ENCODE measurements at places on chromosomes 11 and 22.

DNA sequence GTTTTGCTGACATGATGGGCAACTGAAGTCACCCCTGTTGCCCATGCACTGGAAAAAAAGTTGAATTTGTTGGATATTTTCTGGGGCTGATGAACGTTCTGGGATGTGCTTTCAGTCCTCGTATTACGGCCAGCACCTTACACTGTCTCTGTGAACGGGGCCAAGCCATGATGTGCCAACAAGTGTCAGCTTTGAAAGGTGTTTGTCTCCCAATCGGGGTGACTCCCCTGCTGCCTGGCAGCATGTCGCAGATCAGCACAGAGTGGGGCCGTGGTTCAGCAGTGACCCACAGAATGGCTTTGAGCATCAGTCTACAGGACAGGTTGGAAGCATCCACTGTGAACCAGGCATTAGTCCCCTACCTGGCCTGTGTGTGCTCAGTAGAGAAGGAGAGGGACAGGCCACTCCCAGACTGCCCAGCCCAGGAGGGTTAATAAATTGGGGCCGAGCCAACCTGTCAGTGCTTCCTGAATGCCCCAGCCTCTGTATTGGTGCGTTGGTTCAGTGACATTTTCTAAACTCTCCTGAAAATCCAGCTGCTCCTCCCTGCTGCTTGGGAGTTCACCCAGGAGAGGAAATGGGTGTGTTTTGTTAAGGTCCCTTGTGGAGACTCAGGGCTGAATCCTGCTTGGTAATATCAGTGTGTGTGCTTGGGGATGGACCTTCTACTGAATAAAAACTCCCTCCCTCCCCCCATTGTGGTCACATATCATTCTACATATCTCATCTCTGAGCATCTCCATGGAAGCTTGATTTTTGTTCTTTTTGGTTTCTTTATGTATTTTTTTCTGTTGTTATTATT is 50.7 kb upstream of the TTC12 start:
- DNase-seq: no peak

- DNase-seq: no peak
These were observed 36.1 kb downstream of the NEU3 start for GRCh38 chr11:75024764-75025211.

DNA sequence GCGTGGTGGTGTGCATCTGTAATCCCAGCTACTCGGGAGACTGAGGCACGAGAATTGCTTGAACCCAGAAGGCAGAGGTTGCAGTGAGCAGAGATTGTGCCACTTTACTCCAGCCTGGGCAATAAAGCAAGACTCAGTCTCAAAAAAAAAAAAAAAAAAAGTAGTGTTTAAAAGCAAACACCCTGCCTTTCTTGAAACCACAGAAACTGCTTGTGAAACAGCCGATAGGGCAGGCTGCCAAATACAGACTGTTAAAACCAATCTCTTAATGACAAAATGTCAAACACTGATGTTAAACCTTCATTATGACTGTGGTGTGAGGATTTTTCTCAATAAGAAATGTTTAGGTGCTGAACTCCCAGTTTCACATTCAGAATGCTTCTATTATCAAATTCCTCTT is 27.3 kb downstream of the MARK2 start:
- peak; percentile 48 for DNase-seq

GRCh38 chr22:29693161-29693560 is 26.6 kb upstream of the CABP7 start:
- DNase-seq: no peak

GRCh38 chr11:130523609-130524008 is 75.2 kb downstream of the ADAMTS15 start:
- no peak for DNase-seq

GRCh38 chr11:30488304-30488998 is 97.7 kb downstream of the MPPED2 start:
- no peak for DNase-seq

GRCh38 chr11:62921573-62922188 is 518 bp upstream of the CHRM1 start:
- no peak for DNase-seq

GRCh38 chr22:47092896-47093311 is 330.5 kb downstream of the TBC1D22A start:
- no peak for DNase-seq

DNA sequence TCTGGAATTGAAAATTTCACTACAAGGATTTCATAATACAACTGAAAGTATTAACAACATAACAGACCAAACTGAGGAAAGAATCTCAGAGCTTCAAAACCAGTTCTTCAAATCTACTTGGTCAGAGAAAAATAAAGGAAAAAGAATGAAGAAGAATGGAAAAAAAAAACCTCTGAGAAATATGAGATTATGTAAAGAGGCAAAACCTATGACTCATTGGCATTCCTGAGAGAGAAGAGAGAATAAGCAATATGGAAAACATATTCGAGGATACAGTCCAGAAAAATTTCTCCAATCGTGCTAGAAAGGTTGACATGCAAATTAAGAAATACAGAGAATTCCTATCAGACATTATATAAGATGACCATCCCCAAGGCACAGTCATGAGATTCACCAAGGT is 23.4 kb upstream of the GPR83 start:
- no peak for DNase-seq

DNA sequence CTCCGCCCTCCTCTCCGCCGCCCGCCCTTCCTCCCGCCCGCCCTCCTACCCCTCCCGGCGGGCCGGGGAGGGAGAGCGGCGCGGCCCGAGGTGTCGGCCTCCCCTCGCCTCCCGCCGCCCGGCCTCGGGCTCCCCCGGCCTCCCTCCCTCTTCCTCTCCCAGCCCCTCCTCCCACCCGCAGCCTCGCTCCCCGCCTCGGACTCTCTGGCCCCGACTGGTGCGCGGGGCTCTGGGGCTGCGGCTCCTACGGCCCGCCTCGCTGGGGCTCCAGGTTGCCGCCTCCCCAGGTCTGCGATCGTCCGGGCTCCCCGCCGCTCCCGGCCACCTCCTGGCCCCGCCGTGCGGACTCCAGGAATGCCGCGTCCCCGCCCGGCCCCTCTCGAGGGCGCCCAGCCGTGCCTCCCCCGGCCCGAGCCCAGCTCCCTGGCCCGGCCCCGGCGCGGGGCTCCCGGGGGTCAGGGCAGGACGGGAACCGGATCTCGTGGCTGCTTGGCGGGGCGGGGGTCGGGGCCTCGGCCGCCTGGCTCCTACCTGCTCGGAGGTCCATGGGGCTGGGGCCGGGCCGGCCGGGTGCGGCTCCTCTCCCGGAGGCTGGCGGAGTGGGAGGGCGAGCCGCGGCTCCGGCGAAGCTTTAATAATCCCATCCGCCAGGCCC is at the start of gene CLCF1:
Gene CLCF1, minus strand, starts transcription at position 606 of the 655 bp plus-strand sequence. Its CDS starts 59 bp downstream, at position 547.
- DNase-seq: no peak

DNA sequence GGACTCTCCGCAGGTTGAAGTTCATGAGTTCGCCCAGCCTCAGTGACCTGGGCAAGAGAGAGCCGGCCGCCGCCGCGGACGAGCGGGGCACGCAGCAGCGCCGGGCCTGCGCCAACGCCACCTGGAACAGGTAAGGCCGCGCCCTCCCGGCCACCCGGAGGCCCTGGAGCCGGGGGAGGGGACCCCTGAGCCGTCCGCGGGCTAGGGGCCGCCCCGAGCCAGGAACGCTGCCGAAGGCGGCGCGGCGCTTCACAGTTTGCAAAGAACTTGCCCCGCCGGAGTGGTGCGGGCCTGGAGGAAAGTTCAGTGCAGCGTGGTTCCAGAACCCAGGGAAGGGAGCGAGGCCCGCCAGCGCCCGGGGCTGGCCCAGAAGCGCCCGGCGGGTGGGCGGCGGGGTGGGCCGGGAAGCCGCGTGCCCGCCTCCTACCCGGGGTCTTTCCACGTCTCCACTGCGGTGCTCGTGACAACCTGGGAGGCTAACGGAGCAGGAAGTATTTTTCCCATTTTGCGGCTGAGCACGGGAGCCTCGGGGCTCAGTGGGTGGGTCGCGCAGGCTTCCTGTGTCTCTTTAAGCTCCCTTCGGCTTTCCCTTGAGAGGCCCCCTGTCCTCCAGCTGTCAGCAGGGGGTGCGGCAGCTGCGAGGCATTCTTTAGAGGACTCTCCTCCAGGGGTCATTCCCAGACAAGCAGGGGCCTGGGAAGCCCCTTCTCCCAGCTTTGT is 635 bp downstream of the PRR5 start:
- no peak for DNase-seq

DNA sequence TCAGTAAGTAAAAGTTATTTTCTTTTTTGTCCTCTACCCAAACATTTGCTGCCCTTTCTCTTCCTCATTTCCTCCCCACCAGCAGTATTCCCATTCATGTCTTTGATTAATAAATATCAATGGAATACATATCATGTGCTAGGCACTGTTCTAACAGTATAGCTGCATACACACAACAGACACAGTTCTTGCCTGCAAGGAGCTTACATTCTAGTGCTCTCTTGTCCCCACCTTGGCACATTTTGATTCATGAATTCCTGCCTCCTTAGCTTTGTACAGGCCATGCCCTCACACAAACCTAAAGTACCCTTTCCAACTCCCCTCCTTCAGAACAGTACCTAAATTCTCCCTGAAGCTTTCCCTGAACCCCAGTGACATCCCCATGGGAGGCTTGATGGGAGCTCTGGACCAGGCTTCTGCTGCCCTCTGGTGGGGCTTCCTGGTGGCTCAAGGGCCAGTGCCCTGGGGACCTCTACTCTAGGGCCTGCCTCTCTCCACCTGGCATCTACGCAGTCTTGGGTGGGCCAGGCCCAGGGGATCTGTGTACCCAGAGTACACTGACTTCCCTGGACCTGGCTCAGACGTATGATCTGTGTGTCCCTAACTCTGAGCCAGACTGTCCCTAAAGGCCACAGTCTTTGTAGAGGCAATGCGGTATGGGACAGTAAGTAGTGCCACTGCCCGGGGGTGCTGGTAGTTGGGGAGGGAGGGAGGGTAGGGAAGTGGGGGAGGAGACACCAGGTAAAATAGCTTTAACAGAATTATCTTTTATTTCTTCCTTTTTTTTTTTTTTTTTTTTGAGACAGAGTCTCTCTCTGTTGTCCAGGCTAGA is 14.1 kb downstream of the RPS13 start:
- DNase-seq: peak; percentile 36

DNA sequence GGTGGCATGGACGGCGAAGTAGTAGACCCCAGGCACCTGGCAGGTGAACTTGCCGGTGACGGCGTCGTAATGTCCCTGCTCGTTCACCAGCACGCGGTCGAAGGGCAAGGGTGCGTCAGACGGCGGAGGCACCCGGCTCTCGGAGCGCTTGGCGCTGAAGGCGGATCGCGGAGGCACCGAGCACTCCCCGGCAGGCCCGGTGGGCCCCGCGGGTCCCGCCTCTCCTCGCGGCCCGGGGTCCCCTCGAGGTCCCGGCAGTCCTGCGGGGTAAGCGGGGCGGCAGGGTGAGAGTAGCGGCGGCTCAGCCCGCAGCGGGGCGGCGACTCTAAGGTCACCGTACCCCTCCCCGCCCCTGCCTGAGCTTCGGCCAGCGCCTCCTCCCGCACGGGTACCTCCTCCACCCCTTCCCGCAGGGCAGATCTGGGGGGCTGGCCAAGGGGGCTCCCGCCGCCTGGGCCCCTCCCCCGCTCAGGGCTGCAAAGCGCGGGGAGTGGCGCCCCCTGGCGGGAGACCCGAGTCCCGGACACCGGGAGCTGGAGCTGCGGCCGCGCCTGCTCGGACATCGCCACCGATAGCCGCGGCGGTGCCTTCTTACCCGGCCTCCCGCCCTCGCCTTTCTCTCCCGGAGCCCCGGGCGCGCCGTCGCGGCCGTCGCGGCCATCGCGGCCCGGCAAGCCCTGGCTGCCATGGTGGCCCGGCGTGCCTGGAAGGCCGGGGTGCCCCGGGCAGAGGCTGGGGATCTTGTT is 921 bp downstream of the C1QTNF5 start:
- DNase-seq: no peak

GRCh38 chr22:24155627-24156140 is 25.6 kb upstream of the SUSD2 start:
- DNase-seq: no peak
